ENCODE measurements at places on chromosomes 1 and 21.

DNA sequence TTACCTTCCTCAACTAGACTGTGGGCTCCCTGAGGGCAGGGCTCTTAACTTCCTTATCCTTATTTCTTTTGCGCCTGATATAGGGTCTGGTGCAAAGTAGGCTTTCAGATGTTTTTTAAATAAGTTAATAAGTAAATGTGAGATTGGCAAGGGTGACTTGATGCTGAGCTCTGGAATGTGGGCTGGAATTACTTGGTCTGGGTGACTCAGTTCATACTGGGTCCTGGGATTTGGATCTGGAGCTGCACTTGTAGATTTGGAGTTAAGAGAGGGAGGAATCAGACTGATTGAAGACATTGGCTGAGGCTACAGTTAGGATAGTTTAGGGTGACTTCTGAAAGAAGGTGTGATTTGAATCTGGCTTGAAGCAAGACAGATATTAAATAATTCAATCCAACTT is 190.9 kb downstream of the GIPC2 start:
- DNase-seq: no peak

GRCh38 chr1:5708346-5709245 is 283.6 kb downstream of the NPHP4 start:
- no peak for DNase-seq

DNA sequence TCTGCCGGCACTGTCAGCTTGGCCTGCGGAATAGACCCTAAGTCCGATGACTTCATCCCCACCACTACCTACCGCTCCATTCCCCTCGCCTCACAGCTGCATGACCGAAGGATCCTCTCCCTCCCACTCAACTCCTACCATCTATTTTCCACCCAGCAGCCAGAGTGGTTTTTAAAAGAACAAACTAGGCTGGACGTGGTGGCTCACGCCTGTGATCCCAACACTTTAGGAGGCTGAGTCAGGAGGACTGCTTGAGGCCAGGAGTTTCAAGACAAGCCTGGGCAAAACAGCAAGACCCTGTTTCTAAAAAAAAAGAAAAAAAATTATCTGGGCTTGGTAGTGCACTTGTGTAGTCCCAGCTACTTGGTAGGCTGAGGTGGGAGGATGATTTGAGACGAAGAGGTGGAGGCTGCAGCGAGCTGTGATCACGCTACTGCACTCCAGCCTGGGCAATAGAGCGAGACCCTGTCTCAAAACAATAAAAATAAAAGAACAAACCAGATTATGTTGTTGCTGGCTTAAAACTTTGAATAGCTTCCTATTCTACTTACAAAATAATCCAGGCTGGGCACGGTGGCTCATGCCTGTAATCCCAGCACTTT is 59.0 kb downstream of the UBIAD1 start:
- no peak for DNase-seq

- DNase-seq: no peak
Observed at GRCh38 chr1:86114236-86114635, 42.3 kb downstream of the COL24A1 start.

GRCh38 chr1:241990040-241990439 is 8.9 kb downstream of the MAP1LC3C start:
- no peak for DNase-seq

DNA sequence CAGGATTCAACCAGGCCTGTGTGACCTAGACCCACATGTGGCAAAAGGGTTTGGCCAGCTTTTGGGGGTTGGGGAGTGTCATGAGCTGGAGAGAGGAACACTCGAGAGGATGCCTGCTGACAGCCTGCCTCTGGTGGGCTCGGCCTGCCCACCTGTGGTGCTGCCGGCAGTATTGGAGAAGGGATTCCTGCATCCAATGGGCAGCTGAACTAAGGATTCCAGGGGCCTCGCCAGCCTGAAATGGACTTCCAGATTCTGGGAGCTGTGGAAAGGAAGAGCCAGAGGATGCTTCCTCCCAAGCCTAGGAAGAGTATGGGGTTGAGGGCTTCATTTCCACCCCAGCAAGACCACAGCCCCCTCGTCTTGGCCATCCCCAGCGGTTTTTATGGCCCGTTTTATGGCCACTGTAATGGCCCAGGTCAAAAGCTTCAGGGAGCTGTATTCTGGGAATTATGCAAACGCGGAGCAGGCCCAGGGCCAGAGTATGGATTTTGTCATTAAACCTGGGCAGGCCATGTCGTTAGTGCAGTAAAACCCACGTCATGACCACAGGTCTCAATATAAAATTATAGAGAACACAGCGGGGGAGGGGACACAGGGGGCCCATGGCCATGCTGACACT is 63.6 kb downstream of the TMEM53 start:
- no peak for DNase-seq

DNA sequence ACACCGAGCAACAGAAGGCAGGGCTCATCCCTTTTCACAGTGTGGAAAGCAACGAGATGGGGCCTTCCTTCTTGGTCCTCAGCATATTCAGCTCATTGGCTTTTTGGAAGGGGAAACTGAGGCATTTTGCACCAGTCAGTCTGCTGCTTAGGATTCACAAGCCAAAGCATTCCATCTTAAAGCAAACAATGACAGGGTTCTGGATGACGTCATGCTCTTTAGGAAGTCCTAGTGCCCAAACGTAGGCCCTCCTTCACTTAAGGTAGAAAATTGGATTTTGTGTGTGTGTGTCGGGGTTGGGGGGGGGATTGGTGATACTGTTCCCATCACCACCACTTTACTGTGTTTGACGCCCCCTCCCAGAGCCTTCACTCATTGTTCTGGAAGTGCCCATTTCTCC is 101.6 kb downstream of the SELENOF start:
- DNase-seq: no peak

DNA sequence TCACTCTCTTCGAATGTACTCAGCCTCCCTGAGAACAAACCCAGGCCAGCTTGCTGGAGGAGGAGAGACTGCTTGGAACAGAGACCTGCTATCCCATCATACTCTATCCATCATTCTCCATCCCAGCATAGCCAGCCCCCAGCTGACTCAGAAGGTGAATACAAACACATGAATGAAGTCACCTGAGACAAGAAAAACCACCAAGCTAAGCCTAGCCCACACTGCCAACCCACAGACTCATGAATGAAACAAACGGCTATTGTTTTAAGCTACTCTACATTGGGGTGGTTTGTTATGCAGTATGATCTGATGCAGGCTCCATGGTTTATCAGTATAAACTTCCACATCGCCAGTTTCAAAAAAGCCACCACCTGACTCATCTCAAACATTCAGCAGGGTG is 395.6 kb downstream of the SETD4 start:
- no peak for DNase-seq

DNA sequence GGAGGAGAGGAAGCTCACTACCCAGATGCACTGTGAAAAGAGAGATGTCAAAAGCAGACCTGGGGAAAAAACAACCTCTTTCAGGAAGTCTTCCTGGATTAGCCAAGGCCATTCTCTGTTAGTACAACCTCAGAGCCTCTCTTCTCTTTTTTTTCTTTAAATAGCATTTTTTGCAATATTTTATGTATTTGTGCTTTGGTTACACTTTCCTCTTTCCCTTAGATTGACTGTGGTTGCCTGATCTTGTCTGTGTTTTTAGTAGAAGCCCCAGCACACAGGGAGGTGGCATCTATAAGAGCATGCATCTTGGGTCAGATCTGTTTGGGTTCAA is 18.8 kb downstream of the SLC26A9 start:
- no peak for DNase-seq

- no peak for DNase-seq
Observed at GRCh38 chr1:201906336-201906735, 17.6 kb downstream of the SHISA4 start.

DNA sequence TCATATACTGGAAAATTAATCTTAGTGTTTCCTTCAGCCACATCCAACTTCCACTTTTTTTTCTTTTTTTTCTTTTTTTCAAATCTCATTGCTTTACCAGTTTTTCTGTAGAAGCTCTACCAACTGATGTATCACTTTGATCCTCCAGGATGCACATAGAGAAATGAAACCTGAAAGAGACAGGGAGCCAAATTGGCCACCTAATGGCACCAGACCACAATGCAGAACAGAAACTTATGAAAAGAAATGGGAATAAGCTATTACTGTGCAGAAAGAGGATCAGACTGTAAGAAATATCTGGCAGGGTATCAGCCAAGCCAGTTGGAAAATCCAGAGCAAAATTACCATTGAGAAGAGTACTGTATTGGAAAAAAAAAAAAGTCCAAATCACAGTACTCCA is 1514.2 kb downstream of the MRPL39 start:
- DNase-seq: no peak

All from stimulated activated CD4-positive, alpha-beta T cell treated with anti-CD3 and anti-CD28 coated beads, TNF-alpha, amount 100 ng/mL, for 1 hour (primary cell).